ENCODE measurements at places on chromosomes 1 and 21.

- DNase-seq: no peak
Measured at GRCh38 chr1:165342168-165342567, 14.3 kb downstream of the LMX1A start.

DNA sequence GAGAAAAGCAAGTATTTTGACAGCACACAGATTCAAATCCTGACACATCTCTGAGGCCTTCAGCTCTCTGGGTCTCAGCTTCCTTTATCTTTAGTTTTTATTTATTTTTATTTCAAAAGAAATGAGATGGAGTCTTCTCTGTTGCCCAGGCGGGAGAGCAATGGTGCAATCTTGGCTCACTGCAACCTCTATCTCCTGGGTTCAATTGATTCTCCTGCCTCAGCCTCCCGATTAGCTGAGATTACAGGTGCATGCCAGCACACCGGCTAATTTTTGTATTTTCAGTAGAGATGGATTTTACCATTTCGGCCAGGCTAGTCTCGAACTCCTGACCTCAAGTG lies 19.1 kb upstream of the ATP2B4 start:
- no peak for DNase-seq

DNA sequence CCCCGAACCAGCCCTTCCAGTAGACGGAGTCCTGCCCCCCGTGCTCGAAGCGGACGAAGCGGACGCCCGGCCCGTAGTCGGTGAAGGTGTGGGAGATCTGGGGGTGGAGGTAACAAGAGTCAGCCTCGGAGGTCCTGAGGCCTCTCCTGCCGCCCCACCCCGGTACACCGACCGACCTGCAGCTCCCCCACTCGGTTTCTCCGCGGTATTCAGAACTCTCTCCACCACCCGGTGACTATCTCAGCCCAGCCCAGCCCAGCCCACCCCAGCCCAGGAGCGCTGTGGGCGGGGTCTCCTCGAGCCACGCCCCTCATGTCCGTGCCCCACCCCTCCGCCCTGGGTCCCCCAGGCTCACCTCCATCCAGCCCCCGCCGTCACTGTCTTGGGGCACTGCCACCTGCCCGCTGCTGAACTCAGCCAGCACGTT lies 5.5 kb downstream of the FBXO2 start:
- DNase-seq: peak; percentile 54

DNA sequence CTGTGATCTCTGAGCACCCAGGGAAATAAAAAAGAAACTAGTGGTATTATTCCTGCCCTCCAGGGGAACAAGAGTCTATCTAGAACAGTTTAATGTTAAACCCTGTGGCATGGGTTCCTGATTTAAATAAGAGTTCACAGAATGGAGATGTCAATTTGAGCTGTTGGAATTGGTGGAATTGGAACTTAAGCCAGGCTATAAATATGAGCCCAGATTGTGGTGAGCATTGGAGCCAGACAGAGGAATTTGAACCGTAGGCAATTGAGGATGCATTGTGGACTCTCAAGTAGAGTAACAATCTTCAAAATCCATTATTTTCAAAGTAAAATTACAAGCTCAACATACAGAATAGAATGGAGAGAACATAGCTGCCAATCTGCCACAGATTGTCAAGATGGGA lies 98.2 kb downstream of the NEK7 start:
- no peak for DNase-seq

DNA sequence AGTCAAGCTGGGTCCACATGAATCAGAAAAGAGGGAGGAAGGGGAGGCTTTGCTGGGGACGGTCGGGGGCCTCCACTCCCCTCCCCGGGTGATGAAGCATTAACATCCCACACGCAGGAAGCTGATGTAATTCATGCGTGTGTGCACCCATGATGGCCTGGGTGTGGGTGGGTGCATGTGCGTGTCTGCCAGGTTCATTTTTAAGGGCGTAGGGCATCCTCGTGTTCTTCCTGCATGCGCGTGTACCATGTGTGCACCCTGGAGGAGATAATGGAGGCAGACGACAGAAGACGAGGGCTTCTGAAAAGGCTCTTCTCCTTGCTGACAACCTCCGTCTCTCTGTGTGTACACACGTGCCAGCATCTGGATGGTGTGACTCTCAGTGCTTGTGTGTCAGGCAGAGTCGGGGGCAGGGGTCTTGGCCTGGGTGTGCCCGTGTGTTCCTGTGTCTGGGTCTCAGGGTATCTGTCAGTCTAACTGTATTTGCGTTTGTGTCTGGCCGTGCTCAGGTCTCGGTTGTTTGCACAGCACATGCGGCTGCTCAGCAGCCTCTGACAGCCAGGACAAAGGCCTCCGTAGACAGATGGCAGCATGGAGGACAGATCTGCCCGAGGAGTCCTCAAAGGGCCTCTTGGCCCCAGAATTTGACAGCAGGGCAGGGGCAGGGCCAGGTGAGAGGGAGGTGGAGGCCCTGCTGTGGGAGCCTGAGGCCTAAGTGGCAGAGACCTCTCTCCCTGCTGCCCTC lies 2.4 kb downstream of the RAP1GAP start:
- peak; percentile 37 for DNase-seq

GRCh38 chr1:220224033-220224432 lies 48.2 kb downstream of the RAB3GAP2 start:
- no peak for DNase-seq

DNA sequence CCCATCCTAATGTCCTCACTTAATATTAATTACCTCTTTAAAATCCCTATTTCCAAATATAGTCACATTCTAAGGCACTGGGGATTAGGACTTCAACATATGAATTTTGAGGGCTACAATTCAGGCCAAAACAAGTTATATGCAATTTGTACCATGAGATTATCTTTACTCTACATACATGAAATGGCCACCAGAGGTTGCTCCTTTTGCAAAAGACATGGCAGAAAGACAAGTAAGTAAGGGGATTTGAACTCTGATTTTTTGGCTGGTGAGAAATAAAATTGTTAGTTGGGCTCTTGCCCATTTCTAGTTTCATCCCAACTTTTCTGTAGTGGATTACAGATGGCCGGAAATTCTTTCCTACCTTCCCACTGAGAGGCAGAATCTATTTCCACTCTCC lies 4.8 kb upstream of the ALG6 start:
- no peak for DNase-seq

DNA sequence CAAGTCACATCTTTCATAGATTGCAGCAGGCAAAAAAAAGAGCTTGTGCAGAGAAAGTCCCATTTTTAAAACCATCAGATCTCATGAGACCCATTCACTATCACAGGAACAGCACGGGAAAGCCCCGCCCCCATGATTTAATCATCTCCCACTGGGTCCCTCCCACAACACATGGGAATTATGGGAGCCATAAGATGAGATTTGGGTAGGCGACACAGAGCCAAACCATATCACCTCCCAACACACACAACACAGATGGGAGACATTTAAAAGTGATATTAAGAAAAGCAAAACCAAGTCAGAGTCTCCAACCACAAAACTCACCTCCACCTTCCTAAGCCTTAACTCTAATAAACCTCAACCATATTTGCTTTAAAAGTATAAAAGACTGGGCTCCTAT lies 61.5 kb upstream of the TIAM1 start:
- peak; percentile 25 for DNase-seq

DNA sequence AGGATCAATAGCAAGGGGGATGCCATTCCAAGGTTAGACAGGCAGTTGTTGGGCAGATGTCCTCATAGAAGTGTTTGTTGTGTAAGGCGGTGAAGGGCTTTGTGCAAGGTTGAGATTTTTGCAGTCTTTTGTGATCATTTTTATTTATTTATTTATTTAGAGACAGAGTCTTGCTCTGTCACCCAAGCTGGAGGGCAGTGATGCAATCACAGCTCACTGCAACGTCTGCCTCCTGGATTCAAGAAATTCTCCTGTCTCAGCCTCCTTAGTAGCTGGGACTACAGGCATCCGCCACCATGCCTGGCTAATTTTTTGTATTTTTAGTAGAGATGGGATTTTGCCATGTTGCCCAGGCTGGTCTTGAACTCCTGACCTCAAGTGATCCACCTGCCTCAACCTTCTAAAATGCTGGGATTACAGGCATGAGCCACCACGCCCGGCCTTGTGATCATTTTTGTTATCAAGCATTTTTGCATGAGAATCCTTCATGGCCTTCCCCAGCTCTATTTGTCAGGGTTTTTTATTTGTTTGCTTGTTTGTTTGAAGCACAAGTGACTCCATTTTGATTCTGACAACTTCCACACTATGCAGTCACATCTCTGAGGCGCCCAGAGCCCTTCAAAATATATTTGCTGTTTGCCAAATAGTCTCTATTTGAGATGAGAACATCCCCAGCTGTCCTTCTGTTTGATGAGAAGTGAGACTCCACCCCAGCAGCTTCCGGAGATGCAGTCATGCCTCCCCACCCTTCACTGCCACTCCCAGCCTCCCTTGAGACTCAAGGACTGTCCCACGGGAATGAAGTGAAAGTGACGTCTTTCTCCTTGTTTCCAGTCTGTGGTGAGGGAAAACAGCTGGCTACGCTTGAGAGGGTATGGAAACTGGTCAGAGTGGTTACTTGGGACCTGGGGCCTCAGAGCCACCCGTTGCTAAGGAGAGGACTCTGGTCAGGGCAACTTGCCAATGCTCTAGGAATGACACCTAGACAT lies 38.0 kb downstream of the TMEM50B start:
- no peak for DNase-seq

DNA sequence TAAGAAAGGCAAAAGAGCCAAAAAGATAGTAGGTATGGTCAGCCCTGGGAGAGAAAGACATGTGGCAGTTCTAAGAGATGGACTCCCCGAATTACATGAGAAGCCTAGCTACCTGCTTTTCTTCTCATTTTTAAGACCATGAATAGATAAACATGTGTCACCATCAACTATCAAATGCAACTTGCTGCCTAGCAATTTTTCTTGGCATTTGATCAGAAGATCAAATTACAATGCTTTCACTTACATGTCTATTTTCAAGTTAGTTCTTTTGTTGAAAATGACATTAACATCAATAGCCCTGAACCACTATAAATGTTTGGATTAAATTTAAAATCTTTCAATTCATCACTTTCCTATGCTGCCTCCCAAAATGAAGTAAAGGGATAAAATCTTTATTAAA lies 212.3 kb downstream of the HHIPL2 start:
- no peak for DNase-seq

DNA sequence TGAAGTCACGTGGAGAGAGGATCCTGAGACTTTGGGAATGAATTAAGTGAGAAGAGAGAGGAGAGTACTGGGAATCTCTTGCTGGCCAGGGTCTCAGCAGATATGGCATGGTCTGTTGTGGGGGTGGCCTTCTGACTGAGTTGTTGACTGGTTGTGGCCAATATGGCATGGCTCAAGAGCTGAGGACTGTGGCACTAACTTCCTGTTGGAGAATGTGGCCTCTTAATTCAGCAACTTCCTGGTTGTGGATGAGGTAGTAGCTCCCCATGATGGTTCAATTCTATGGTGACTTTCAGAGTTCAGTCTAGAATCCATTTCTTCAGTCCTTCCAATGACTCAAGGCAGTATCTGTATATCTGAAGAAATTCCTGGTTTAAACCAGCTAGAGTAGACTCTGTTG lies 44.7 kb upstream of the PAXBP1 start:
- peak; percentile 27 for DNase-seq

DNA sequence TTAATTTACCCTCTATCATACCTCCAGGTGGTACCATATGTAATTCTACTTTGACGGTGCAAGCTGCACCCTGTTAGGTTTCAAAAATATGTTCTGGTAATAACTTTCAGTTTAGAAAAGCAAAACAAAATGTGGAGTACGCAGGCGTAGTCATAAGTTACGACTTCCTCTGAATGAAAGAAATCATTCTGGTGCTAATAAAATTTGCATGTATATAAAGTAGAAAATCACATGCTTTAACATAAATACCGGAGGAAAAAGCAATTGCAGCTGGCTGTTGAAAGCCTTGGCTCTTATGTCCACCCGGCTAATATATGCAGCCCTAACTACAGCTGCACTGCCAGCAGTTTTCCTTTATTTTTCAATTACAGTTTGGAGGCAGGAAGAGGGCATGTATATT lies 65.2 kb upstream of the TMPRSS15 start:
- no peak for DNase-seq

- no peak for DNase-seq
Measured at GRCh38 chr1:60540141-60540540, 466.6 kb upstream of the C1orf87 start.

DNA sequence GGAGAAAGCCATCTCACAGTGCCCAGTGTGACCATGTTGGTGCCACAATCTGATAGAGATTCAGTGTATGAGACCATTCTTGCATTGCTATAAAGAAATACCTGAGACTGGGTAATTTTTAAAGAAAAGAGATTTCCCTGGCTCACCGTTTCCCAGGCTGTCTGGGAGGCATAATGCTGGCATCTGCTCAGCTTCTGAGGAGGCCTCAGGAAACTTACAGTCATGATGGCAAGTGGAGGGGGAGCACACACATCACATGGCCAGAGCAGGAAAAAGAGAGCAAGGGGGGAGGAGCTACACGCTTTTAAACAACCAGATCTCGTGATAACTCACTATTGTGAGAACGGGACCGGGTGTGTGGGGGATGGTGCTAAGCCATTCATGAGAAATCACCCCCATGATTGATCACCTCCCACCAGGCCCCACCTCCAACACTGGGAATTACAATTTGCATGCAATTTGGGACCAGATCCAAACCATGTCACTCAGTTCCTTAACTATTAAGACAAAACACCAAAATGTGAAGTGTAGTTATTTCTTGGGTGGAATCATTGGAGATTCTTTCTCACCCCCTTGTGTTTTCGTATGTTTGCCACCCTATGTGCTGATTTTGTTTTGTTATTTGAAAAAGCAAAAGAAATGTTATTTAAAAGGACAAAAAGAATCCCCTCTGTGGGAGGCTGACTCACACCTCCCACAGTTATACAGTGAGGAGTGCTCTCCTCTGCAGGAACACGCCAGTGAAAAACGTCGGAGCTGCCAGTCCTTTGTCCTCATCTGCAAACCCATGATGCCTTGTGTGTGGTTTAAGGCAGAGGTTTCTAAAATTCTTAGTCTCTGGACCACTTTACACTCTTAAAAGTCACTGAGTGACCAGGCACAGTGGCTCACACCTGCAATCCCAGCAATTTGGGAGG lies 46.9 kb upstream of the IFNLR1 start:
- peak; percentile 33 for DNase-seq

GRCh38 chr1:119569095-119569494 lies 62.1 kb downstream of the HSD3B1 start:
- DNase-seq: no peak

- DNase-seq: peak; percentile 92
Measured at GRCh38 chr1:236159704-236160539, 17.6 kb downstream of the GPR137B start.

DNA sequence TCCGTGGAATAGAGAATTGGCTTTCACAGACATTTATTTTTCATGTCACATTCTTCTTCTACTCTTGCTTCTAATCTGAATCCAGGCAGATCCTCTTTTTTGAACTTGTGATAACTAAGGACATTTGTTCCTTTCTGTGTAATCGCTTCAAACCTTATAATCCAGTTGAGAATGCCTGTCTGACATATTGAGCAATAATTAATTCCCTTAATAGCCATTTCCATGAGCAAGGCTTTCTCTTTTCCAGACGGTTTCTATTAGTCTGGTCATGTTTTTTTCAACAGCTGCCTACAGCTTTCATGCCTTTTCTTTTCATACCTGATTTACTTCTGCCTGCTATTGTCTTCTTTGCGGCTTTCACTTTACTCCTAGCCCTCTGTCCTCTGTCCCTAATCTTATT lies 163.4 kb downstream of the CYYR1 start:
- DNase-seq: no peak

GRCh38 chr21:36204980-36205379 lies 48.4 kb downstream of the DOP1B start:
- no peak for DNase-seq

GRCh38 chr1:37650173-37650572 lies 15.5 kb upstream of the RSPO1 start:
- no peak for DNase-seq

Data from suppressor macrophage treated with lipopolysaccharide for 1 hour (primary cell).